ENCODE measurements at places on chromosomes 1 and 21.

GRCh38 chr21:26057477-26058170, 112.9 kb downstream of the APP start:
- no peak for DNase-seq

- no peak for DNase-seq
These were observed 21.8 kb downstream of the ENAH start for GRCh38 chr1:225631021-225631663.

DNA sequence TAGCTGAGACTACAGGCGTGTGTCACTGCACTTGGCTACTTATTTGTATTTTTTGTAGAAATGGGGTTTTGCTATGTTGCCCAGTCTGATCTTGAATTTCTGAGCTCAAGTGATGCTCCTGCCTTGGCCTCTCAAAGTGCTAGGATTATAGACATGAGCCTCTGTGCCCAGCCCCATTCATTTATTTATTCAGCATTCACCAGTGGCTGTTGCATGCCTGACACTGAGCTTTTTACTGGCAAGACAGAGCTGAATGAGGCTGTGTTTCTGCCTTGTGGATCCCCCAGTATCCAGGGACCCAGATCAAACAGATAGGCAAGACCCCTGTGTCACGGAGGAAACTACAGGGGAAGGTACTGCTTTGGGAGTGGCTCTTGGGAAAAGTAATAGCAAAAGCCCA, 109.4 kb downstream of the DISC1 start:
- DNase-seq: no peak

DNA sequence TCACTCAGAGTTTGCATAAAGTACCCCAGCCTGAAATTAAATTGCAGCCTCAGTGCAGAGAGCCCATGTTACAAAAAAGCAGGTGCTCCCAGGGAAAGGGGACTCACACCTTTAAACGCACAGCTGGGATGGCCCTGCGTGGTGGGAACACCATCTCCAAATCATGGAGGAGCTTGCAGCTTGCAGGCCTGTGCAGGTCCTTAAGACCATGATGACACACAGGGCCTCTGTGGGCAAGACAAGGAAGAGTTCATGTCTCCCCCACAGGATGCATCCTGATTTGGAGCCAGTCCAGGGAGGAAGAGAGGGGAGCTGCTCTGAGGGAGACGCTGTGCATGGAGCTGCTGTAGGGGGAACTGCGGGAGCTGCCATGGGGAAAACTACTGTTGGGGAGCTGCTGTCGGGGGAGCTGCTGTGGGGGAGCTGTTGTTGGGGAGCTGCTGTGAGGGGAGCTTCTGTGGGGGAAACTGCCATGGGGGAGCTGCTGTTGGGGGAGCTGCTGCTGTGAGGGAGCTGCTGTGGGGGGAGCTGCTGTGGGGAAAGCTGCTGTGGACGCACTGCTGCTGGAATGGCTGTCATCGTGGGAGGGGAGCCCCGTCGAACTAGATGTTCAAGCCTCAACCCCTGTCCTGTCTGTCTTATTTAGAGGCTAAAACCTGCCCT, 113.9 kb downstream of the MATN1 start:
- no peak for DNase-seq

GRCh38 chr1:99963041-99963795, 6.6 kb upstream of the SLC35A3 start:
- DNase-seq: no peak

GRCh38 chr1:155969377-155969791, 9.0 kb downstream of the ARHGEF2 start:
- DNase-seq: no peak

Data from stimulated activated CD4-positive, alpha-beta T cell treated with anti-CD3 and anti-CD28 coated beads, Interleukin-2, amount 100 ng/mL, for 4 hours (primary cell).